T follicular helper cell (primary cell): ENCODE measurements at places on chromosomes 1 and 21.

GRCh38 chr1:86380257-86380861 lies 15.8 kb downstream of the ODF2L start:
- DNase-seq: no peak

- peak; percentile 31 for DNase-seq
Measured at GRCh38 chr1:183956559-183957188, 80.9 kb downstream of the COLGALT2 start.

DNA sequence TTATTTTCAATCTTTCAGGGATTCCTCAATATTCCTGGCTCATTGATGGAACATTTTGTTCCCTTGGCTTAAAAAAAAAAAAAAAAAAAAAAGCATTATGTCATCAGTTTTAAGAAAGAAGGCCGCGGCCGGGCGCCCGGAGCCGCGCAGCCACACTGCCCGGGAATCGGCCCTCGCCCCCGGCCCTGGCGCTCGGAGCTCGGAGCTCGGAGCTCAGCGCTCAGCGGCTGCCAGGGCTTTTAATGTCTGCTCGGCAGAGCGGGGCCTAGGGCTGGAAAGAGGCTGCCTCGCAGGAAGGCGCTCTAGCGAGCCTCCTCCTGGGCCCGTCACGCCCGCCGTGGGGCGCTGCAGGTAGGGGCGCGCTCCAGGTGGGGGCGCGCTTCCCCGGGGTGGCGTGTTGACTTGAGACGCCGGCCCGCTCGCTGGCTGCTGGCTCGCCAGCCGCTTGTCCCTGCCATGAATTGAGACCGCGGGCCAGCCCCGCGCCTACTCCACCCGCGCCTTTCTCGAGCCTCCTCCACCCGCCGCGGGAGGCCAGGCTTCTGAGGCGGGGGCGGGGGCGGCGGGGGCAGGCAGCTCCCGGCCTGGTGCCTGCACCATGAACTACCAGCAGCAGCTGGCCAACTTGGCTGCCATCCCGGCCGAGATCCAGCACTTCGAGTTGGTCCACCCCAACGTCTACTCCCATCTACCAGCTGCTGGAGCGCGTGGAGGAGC lies 5.4 kb upstream of the TDRD5 start:
- no peak for DNase-seq

- DNase-seq: no peak
Measured at GRCh38 chr1:204697893-204698292, 12.4 kb upstream of the LRRN2 start.

GRCh38 chr1:57109247-57109646 lies 143.4 kb upstream of the C8B start:
- no peak for DNase-seq

GRCh38 chr1:160411271-160412027 lies 11.1 kb downstream of the VANGL2 start:
- no peak for DNase-seq

DNA sequence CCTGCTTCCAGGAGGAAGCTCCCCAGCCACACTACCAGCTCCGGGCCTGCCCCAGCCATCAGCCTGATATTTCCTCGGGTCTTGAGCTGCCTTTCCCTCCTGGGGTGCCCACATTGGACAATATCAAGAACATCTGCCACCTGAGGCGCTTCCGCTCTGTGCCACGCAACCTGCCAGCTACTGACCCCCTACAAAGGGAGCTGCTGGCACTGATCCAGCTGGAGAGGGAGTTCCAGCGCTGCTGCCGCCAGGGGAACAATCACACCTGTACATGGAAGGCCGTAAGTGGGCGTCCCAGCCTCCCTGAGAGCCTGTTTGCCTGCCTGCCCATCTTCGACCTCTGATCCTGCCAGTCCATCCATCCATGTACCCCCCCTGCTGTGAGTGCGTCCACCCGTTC lies 3.6 kb downstream of the ECM1 start:
- DNase-seq: no peak

DNA sequence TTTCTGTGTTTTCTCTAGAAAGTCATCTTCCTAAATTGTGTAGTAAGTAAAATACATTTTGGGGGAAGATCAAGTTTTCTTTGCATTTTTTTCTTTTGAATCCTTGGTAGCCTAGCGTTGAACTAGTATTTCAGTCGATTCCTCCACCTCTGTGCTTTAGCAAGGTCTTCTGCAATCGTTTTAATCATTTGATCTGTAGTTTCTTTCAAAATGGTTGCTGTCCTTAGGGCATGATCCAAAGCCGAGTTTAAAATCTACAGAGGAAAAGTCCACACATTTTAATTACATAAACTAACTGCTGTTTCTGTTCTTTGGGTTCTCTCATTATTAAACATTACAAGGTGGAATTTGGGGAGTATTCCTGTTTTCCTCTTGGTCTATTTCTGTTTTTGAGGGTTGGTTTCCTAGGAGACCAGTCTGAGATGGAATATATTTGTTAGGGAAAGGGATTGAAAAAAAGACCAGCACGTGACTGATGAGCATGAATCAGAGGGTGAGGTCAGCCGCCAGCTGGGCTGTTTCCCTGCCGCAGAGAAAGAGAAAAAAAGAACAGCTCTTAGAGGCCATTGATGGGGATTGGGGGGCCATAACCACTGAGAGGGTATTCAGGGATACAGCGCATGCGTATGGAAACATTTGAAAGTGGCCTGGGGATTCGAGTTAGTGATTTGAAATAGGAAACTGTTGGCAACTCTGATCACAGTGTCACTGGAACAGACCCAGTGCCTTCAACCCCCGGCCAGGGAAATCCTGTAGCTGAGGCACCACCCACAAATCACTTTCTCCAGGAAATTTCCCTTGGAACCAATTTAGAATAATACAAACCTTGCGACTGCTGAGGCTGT lies 40.6 kb downstream of the AKNAD1 start:
- no peak for DNase-seq

GRCh38 chr1:174872615-174873058 lies 127.1 kb upstream of the CACYBP start:
- no peak for DNase-seq

GRCh38 chr1:27218736-27219135 lies 15.7 kb upstream of the WDTC1 start:
- no peak for DNase-seq

DNA sequence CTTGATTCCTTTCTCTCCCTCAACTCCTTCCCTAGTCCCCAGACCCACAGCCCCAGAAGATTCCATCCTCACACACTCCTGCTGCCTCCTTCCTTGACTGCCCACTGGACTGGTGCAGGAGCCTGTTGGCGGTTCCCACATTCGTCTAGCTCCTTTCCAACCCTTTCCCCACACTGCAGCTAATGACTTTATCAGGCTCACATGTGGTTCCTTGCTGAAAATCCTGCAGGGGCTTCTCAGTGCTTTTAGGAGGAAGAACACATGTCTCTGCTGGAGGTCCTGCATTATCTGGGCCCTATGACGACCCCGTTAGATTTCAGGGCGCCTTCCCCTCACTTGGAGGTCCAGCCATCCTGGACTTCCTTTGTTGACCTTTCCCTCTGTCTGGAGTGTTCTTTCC lies 50.2 kb downstream of the EDN2 start:
- DNase-seq: no peak

GRCh38 chr1:45568421-45568820 lies 15.4 kb upstream of the NASP start:
- DNase-seq: no peak

- DNase-seq: no peak
Measured at GRCh38 chr1:230833511-230833910, 34.8 kb downstream of the C1orf198 start.

DNA sequence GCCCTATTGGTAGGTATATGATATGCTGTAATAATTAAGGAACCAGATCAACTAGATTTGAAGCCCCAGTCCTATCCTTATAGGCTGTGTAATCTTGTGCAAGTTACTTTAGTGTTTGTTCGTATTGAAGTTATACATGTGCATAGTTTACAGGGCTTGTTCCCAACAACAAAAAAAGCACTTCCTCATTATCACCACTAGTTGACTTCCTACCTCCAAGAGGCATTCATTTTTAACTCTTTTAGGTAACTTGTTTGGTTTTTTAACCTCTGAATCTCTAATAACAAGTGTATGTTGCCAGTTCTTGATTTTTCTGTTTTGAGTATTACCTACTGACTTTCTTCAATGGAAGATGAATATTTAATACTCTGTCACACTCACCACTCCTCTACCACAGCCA lies 71.9 kb downstream of the ST3GAL3 start:
- no peak for DNase-seq

- DNase-seq: no peak
Measured at GRCh38 chr1:219414250-219414649, 198.7 kb downstream of the ZC3H11B start.

DNA sequence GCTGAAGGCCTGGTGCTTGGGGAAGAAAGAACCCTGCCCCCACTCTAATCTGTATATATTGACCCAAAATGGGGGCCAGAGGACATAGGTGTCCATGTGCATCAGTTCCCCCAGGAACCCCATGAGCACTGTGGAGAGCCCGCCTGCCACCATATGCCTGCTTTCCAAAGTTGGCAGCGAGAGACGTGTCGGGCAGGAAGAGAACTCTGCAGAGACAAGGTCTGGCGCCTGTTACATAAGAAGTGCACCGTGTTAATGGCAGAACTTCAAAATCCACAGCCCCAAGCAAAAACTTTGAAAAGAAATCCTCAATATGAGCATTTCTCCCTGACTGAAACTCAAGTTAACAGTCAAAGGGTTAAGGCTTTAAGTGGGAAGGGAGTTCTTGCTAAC lies 8.0 kb downstream of the CTNNBIP1 start:
- no peak for DNase-seq
